Testis (tissue), 5 donors: ENCODE measurements at places on chromosomes 7 and 10. TPM values are rescaled to one million over a fixed set of nuclear protein-coding genes. Genes with fewer than 3 reads are reported as not detected.
A peak's percentile ranks its signal among the peaks of the same experiment; 100 is the strongest.

GRCh38 chr10:49055221-49055849, 60.0 kb downstream of the VSTM4 start:
- DNase-seq, result peak; percentile 64

DNA sequence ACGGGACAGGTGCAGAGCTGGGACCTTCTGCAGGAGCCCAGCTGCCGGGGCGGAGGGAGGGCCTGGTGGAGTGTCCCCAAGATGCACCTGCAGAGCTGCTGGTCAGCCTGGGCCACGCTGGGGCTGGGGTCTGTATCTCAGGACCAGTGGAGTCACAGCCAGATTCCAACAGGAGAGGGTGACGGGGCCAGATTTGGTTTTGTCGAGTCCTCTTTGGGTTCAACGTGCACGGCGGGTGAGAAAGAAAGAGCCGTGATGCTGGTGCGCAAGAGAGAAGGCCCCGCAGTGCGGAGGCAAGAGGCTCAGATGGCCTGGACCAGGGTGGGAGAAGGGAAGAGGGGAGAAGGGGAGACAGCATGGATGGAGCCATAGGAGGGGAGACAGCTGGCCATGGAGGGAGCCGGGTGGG, 462.9 kb downstream of the PTPRN2 start:
- no peak for DNase-seq

DNA sequence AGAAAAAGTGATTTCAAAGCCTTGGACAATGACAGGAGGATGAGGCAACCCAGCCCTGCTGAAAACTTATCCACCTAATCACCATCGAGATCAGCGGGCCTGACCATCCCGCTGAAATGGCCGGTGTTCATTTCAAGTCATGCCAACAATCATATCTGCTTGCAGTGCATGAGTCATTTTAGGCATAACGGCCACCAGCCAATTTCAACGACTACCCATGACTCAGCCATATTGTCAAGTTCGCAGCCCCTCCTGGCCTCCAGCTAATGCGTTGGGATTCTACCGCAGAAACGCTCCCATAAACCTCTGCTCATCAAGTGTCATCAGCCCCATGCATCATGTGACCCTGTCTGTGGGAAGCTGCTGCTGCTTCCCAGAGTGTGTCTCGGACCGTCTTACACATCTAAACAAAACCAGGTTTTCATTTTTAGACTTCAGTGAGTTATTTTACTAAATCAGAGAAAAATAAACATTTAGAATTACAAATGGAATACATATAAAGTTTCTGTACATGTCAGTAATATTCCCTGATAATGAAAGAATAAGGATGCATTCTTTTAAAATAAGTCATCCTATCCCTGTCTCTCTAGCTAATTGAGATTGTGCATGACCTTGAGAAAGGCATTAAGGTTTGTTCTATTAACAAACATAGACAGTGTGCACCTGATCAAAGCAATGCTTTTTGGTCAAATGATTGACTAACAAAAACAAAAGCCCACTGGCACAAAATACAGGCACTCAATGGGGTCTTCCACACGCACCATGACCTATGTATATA, 188.9 kb downstream of the ADAM12 start:
- no peak for DNase-seq

- DNase-seq, result no peak
These were observed 35.9 kb downstream of the MICALL2 start for GRCh38 chr7:1423264-1423811.

GRCh38 chr7:13724977-13725566, 264.4 kb downstream of the ETV1 start:
- DNase-seq, result no peak

DNA sequence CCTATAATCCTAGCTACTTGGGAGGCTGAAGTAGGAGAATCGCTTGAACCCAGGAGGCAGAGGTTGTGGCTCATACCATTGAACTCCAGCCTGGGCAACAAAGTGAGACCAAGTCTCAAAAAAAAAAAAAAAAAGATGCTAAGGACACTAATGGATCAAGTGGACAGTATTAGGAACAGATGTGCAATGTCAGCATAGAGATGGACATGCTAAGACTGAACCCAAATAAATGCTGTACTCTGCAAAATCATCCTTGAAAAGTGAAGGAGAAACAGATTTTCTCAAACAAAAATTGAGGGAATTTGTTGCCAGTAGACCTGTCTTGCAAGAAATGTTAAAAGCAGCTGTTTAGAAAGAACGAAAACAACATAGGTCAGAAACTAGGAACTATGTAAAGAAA, 194.5 kb downstream of the USP6NL start:
- DNase-seq, result no peak

- no peak for DNase-seq
These were observed 2.3 kb downstream of the ERLIN1 start for GRCh38 chr10:100183481-100183880.

DNA sequence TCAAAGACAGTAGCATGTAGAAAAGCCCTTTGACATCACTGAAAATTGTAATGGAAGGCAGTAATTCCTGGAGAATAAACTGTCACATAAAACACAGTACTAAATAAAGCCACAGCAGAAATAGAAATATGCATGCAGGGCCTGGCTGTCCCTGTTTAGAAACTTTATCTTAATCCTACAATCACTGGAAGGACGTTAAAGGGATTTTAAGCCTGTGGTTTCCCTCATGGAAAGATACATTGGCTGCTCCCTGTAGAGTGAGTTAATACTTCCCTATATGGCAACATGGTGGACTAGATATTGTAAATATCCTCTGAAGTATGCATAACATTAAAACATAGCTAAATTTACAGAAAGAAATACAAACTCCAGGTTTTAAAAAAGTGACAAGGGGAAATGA, 1334.9 kb upstream of the CELF2 start:
- DNase-seq, result no peak

DNA sequence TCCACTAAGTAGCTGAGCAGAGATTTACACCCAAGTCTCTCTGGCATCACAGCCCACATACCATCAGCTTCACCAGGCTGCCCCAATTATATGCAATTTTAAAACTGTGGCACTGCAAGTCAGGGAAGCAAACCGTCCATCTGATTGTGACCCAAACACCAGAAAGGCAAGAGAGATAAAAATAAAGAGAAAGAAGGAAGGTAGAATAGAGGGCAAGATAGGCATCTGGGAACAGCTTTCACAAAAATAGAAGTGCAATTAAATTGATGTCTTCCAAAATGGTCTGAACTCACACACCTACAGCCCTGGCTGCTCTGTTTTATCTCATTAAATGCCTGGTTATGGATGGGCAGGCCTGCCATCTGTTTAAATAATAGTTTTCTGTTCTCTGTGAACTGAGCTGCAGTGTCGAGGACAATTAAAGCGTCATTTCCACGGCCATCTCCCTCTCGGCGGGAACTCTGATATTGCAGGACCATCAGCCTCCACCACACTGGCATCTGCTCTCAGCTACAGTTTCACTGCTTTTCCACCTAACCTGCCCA, 509.1 kb downstream of the INHBA start:
- DNase-seq, result no peak

DNA sequence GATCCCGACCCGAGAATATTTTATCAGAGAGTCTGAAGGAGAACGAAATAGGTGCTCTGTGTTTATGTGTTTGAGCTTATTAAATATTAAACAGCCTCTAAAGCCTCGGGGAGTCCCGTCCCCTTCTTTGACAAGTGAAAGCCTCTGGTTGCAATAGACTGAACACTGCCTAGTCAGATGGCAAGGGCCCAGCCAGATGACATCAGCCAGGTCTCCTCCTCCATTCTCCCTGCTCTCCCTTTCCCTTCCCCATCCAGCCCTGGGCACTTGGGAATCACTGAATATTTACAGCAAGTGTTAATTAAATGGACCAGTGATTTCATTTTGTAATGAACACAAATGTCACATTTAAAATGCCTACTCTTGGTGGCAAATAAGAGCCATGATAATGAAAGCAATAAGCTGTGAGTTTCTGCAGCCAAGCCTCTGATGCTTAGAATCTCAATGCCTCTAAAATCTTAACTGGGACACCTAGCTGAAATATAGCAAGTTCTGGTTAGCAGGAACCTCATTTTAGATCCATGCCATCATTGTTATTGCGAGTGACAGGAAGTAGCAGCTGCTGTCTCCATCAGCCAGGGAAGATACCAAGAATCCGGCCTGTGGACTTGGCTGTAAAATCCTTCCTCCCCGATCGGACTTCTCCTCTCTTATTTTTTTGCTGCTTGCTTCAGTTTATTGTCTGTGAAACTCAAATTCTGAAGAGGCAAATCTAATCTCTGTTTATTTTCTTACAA, 202.1 kb downstream of the PRPF18 start:
- no peak for DNase-seq

DNA sequence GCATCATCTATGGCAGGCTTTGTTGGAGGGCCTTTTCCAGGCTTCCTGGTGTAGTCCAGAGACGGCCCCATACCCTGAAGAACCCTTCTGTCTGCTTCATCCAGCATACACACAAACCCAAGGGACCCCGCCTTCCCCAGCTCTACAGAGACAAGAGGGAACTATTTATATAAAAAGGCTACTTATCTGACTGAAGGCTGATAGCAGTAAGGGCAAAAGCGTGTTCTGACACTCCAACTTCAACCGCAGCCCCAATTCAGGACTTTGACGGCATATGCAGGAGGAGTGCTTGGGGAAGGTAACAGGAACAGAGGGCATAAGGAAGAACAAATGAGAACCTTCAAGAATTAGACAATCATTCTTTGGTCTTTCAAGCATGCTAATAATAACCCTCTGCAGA, 21.0 kb downstream of the GNA12 start:
- DNase-seq, result peak; percentile 75

BTRC gene
- 43.8 TPM for total RNA-seq

C7orf33 gene
- total RNA-seq, result 0.19 TPM

PRPS1L1 gene
- total RNA-seq, result 12.7 TPM

NUTM2E gene
- total RNA-seq, result 0.16 TPM

KCND2 gene
- 5.1 TPM for total RNA-seq

VSIR gene
- 26.1 TPM for total RNA-seq

FBXO24 gene
- total RNA-seq, result 37.5 TPM
